ENCODE measurements at places on chromosomes 11 and 22.
A peak's percentile ranks its signal among the peaks of the same experiment; 100 is the strongest.

GRCh38 chr11:43547430-43547831, 133.1 kb upstream of the HSD17B12 start:
- no peak for DNase-seq

DNA sequence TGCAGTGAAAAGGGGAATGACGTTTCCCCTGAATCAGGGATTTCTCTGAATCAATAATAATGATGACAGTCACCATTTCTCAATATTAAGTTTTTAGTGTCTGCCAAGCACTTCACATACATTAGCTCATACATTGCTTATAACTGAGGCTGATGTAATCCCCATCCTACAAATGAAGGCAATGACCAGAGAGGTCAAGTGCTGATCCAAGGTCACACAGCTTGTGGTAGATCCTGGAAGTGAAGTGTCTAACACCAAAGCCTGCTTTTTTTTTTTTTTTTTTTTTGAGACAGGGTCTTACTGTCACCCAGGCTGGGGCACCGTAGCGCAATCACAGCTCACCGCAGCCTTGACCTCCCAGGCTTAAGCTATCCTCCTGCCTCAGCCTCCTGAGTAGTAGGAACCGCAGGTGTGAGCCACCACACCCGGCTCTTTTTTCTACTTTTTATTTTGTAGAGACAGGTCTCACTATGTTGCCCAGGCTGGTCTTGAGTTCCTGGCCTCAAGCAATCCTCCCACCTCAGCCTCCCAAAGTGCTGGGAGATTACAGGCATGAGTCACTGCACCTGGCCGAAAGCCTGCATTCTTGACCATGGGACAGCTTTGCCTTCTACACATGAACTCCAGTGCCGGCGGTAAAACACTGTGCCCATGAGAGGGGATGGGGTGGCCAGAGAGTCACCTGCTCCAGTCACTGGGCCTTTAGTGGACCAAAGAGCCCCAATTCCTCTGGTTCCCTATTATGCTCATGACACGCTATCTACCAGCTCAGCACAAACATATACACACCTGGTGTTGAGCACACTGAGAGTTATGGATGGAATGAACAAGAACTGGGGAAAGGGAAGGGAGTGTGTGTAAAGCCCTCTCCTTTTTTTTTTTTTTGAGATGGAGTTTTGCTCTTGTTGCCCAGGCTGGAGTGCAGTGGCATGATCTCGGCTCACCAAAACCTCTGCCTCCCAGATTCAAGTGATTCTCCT, 17.4 kb downstream of the ARHGAP1 start:
- no peak for DNase-seq

- no peak for DNase-seq
Measured at GRCh38 chr11:69300120-69301060, 6.4 kb downstream of the MYEOV start.

DNA sequence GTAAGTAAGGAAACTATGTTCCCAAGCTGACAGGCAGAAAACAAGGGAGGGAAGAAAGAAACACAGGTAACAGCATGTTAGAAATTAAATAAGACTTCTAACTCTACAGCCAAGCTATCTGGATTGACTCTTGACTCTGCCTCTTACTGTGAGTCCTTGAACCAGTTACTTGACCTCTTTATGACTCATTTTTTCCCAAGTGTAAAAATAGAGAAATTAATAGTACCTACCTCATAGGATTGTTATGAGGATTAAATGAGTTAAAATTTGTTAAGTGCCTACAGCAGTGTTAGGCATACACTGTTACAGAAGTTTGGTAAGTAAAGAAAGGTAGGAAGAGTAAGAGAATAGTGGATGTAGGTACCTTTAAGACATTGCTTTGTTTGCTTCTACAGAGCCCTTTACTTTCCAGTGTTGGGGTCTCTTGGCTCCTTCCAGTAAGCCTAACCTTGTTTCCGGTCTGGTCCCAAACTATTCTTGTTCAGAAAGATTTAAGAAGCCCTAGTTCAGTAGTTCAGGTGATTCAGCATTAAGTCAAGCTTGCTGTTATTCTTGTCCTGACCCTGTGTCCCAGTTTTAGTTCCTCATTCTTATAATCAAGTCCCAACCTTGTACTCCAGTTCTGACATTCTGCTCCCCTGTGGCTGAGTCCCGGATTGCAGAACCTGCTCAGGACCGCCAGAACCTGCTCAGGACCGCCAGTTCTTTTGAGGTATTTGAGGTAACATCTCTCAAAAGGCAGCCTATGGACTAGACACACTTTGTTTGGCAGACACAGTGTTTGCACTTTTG, 963.4 kb upstream of the CCDC90B start:
- no peak for DNase-seq

GRCh38 chr11:15615398-15616096, 500.8 kb downstream of the INSC start:
- DNase-seq: no peak

DNA sequence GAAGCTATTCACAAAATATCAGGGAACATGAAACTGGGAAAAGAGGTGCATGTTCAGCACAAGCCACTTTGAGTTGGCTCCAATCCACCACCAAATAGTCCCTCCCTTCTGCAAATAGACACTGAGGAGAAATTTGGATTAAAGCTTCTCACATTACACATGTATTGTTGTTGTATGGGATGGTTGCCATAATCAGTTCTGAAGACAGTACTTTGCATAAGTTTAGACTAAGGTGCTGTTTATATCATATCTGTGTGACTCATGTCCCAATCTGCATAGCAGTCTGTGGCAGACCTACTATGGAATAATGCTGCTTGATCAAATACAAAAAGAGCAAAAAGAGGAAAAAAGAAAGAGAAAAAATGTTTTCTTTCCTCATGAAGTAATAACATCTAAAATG, 376.7 kb upstream of the DDI1 start:
- DNase-seq: no peak

DNA sequence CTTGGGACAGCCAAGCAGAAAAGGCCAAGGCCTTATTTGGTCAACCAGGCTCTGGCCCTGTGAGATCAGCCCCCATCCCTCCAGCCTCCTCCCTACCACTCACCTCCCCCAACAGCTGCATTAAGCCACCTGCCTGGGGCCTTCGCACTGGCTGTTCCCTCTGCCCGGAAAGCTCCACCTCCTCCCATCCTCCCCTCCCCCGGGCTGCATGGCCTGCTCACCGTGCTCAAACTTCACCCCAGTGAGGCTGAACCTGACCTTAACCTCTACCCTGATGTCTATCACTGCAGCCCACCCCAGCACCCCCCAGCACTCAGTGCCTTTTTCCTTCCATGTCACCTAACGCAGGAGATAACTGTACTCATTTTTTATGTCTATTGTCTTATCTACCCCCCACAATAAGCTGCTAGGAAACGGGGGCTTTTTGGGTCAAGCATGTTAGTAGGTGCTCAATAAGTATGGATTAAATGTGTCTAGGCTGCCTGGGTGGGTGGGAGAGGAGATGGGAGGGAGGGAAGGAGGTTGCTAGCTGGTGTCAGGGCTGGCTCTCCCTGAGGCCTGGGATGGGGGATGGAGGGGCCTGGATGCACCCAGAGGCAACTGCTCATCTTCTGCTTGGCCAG, 912 bp downstream of the PTPRCAP start:
- peak; percentile 71 for DNase-seq

DNA sequence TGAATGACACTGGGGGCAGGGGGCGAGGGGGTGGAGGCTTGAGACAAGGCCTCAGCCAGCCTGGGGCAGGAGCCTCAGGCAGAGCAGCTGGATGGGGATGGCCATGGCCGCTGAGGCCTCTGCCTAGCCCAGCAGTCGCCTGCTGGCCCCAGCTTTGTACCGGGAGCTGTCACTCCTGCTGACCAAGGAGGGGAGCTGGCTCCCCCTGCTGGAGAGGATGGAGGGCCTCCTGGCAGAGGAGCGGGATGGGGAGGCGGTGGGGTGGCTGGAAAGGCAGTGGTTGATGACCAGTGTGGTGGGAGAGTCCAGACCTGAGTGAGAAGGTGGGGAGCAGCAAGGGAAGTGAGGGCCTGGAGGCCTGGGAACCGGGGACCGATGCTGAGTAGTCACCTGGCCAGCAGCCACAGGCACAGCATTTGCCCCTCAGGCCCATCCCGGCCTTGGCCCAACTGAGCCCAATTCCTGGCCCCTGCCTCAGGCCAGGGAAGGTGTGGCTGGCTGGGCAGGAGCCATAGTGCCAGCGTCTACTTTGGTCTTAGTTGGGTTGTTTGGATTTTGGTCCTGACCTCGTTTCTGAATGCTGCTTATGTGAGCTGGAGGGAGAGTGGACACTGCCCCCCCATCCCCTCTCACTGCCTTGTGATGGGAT, 6.0 kb upstream of the SUSD2 start:
- DNase-seq: peak; percentile 51

DNA sequence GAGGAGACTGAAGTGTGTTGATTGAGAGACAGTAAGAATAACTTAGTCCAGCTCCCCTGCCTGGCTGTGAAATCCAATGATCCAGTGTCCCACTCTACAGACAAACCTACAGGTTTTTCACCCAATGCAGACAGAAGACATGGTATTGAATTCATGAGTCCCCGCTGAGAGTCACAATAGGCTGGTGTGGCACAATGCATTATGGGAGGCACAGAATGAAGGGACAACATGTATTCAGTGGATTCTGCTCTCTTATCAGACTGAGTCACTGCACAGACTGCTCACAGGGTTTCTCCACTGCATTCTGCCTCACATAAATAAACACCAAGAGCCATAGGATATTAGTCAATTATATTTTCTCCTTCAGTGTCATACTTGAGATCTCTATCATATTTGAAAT, 55.2 kb upstream of the TOP3B start:
- DNase-seq: no peak
